Endothelial cell of umbilical vein (primary cell): ENCODE measurements at places on chromosomes 7 and 10. TPM values are rescaled to one million over a fixed set of nuclear protein-coding genes. Genes with fewer than 3 reads are reported as not detected.

- DNase-seq = peak; percentile 92
Measured at GRCh38 chr10:4649886-4650508, 176.0 kb upstream of the AKR1E2 start.

GRCh38 chr10:101774589-101775272 lies 1.2 kb downstream of the FGF8 start:
- DNase-seq = no peak

- DNase-seq = no peak
Measured at GRCh38 chr7:48718731-48719378, 205.5 kb upstream of the CDC14C start.

DNA sequence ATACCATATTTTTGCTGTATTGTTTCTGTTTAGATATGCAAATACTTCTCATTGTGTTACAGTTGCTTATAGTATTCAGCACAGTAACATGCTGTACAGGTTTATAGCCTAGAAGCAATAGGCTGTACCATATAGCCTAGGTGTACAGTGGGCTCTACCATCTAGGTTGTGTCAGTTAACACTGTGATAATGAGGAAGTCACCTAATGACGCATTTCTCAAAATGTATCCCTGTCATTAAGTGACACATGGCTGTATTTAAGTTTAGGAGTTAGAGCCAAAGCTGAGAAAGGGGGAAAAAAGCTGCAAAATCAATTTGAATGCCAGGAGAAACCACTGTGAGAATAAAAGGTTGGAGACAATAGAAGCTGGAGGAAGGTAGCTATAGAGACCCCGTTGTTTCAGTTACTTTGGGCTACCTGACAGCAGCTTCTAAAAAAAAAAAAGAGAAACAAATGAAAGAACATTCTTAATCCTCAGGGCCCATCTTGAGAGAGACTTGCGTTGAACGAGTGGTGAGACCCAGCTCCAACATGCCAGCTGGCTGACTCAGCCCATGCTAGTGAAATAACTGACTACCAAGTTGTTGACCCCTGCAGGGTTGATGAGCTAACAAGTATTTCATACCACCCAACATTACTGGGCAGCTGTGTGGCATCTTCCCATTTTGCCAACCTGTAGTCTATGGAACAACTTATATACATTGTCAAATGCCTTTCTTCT lies 8.7 kb downstream of the STARD3NL start:
- no peak for DNase-seq

DNA sequence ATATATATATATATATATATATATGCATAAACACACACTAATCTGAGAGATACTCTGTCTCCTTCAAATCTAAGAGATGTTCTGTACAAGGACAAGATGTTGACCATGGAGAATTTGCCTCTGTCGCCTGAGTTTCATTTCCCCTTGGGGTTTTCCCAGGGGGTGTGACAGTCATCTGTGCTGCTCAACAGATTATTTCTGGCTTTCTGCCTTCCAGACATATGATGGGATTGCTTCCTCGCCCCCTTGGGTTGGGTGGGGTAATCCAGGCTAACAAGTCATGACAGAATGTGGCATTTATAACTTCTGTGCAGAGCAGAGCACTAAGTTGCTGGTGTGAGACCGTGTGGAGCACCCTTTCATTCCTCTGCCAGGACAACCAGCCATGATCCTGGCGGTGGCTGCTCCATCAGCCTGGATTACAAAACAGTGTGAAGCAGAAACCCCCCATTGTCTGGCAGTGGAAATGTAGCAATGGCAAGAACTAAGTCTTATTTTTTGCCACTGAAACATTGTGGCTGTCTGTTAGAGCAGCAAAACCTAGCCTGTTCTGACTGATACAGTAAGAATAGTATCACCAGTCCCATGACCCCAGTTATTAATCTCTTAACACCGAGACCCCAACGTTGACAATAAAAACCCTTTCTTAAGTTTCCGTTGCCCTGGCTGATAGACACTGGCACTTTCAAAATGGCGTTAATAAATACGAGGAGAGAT lies 13.7 kb upstream of the USP6NL start:
- DNase-seq = no peak

DNA sequence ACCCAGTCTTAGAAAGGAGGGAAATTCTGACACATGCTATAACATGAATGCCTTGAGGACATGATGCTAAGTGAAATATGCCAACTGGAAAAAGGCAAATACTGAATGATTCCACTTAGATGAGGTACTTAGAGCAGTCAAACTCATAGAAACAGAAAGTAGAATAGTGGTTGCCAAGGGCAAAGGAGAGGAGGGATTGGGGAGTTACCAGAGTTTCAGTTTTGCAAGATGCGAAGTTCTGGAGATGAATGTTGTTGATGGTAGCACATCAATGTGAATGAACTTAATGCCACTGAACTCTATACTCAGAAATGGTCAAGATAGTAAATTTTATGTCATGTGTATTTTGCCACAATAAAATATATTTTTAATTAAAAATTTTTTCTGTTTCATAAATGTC lies 38.9 kb downstream of the DRGX start:
- no peak for DNase-seq

DNA sequence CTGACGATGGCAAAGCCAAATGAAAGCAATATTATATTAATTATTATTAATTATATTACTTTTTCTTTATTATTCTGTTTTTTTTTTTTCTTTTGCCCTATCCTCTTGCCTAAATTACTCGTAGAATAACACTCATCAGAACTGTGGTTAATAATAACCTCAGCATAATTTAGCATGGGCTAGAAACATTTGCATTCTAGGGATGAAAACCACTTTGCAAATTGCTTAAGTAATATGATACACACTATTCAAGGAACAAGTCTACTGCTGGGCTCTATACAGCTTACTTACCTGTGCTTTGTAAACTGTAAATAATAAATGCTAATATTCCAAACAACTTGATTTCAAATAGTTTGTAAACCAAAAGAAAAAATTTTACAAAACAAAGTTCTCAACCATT lies 375.8 kb downstream of the HGF start:
- DNase-seq = no peak

DNA sequence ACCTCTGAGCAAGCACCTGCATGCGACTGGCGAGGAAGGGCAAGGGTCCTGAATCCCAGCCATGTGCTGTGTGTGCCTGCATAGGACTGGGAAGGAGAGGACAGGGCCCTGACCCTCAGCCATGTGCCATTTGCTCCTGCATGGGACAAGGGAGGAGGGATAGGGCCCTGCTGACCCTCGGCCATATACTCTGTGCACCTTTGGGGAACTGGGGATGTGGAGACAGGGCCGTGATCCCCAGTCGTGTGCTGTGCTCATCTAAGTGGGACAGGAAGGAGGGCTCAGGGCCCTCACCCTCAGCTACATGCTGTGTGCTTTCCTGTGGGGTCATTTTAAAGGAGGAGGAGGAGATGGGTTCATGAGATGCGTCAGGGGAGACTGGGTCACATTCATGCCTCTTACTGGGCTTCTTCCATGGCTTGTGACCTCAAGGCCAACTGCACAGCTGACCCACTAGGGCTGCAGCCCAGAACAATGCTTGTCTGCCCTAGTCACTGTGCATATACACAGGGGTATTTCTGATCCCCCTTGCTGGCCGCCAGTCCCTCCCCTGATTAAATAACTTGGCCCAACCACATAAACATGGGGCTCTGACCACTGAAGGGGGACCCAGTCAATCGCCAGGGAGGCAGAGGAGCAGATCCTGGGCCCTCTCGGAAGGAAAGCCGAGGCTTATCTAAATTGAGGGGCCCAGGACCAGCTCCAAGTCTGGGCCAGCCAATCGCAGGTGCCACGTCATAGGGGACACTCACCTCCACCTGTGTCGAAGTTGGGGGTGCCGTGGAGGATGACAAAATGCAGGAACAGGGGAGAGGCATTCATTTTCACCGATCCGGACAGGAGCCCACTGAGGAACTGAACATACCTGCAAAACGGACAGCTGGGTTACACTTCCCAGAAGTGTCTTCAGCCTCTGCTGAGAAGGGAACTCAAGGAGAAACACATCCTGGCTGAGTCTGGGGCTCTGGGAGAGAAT lies 167.3 kb downstream of the TNS3 start:
- no peak for DNase-seq

DNA sequence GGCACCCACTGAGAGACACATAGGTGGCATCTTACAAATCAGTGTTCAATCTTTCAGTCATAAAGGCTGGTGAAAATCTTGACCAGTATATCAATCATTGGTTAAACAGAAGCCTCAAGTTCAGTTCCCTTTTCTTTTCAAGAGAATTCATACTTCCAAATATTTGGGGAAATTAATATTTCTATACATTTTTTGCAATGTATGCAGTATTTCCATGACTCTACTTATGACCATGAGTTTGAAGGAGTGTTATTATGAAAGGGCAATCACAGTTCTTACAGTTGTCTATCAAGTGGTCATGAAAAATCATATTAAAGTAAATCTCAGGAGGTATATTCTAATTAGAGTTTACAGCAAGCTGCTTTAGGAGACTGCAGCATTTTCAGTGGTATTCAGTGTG lies 724.0 kb downstream of the ANKRD7 start:
- DNase-seq = no peak

DNA sequence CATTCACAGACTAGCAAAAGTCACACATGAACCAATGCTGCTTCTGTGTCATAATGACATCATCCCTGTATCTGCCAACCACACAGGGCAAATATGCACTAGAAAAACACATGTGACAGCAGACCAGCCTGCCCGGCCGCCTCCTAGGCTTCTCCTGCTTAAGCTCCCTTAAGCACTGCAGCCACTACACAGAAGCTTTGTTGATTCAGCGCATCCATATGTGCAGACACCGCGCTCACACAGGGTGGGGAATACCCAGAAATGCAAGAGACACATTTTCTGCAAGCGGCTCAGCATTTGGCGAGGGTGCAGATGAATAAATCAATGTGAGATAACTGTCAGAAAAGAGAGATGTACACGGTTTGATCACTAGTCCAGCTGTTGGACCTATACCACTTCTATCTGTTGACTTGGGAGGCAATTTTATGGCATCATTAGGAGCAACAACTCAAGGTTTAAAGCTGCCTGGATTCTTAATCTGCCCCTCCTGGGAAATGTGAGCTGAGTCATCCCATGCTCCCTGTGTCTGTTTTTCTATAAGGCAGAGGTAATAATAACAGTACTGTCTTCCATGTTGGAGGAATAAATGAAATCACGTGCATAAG lies 33.4 kb downstream of the CPXM2 start:
- DNase-seq = no peak

DNA sequence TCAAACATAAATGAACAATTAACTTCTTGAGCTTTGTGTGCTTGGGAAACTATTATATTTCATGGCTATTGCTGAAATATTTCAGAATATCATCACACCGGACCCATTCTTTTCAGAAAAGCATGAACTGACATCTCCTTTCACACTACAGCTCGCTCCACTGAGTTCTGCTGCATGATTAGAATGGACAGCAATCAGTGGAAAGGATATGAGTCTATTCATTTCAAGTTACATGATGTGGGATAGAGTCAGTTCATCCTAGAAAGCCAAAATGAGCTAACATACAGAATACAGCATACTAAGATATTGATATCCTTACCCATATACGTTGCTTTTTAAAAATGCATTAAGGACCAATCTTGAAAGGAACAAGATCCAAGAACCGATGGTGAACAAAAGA lies 1.1 kb upstream of the FAM53B start:
- no peak for DNase-seq

Gene IFIT1
- 0.39 and 0.75 TPM in 2 replicates for total RNA-seq

Gene GBX1
- not detected in 2 replicates for total RNA-seq
